ENCODE measurements at places on chromosomes 2 and 18. TPM values are rescaled to one million over a fixed set of nuclear protein-coding genes. Genes with fewer than 3 reads are reported as not detected.
A peak's percentile ranks its signal among the peaks of the same experiment; 100 is the strongest.

GRCh38 chr2:102273619-102274211 lies 37.6 kb upstream of the IL1RL1 start:
- H3K27me3 ChIP-seq, result no peaks in the 10 kb centered on the region
- peaks cover 13% of the 10 kb centered on the region for H3K4me1 ChIP-seq
- H3K4me3 ChIP-seq, result no peak overlapping the region
- no peak for DNase-seq

GRCh38 chr2:60509066-60509465 lies 44.4 kb downstream of the BCL11A start:
- H3K36me3 ChIP-seq, result peaks cover 4% of the 10 kb centered on the region
- DNase-seq, result no peak
- H3K4me1 ChIP-seq, result peaks cover 30% of the 10 kb centered on the region
- no peak overlapping the region for H3K4me3 ChIP-seq
- H3K27me3 ChIP-seq, result no peaks in the 10 kb centered on the region

GRCh38 chr2:177245010-177245422 lies 19.5 kb downstream of the NFE2L2 start:
- DNase-seq, result no peak
- H3K27me3 ChIP-seq, result no peaks in the 10 kb centered on the region

- no peak overlapping the region for H3K4me3 ChIP-seq
- H3K27ac ChIP-seq, result no peak overlapping the region
- no peaks in the 10 kb centered on the region for H3K4me1 ChIP-seq
Measured at GRCh38 chr2:224645722-224646121, 60.6 kb upstream of the CUL3 start.

DNA sequence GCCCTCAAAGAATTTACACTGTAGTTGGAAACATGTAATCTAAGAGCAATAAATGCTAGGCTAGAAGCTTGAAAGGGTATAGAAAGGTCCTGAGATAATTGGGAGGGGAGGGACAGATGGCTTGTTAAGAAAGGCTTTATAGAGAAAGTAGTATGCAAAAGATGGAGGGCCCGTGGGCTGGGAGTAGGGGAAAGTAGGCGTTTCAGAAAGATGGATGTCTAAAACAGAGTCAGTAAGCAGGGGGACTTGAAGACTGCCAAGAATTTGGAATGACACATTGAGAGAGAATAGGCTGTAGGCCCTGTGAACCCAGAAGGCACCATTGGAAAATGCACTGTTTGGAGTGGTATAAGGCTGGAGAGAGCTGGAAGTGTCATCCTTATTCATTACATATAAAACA lies 822 bp downstream of the PSMG2 start:
- H3K4me3 ChIP-seq, result peak overlapping the region; percentile 96
- H3K27me3 ChIP-seq, result peaks cover 3% of the 10 kb centered on the region
- DNase-seq, result no peak
- peak overlapping the region; percentile 94 for H3K27ac ChIP-seq
- peaks cover 22% of the 10 kb centered on the region for H3K4me1 ChIP-seq

DNA sequence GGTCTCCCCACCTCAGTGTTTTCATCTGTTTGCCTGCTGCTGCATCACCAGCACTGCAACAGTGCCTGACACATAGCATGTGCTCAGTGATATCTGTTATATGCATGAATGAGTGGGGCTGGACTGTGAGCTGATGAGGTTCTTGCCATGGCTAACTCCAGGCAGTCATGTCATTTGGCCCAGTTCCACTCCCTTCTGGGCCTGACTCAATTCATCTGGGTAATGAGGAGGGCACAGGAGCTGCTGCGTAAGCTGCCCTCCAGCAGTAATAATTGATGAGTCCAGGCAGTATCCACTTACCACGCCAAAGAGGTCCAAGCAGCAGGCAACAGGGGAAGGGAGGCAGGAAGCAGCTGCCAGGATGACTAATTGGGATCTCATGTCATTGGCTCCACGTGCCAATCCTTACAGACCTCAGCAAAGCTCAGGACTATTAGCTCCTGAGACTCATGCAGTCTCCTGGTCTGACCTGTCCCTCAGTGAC lies 34.1 kb upstream of the MAT2A start:
- H3K27ac ChIP-seq, result no peak overlapping the region
- no peak overlapping the region for H3K4me3 ChIP-seq
- no peaks in the 10 kb centered on the region for H3K36me3 ChIP-seq
- H3K27me3 ChIP-seq, result no peaks in the 10 kb centered on the region
- no peaks in the 10 kb centered on the region for H3K4me1 ChIP-seq
- no peak for DNase-seq

ITM2C gene
- total RNA-seq, result 34.8 TPM

CHRND gene
- not detected for total RNA-seq

FOSL2 gene
- total RNA-seq, result 144 TPM
